ENCODE measurements at places on chromosomes 5 and 9.
A peak's percentile ranks its signal among the peaks of the same experiment; 100 is the strongest.

DNA sequence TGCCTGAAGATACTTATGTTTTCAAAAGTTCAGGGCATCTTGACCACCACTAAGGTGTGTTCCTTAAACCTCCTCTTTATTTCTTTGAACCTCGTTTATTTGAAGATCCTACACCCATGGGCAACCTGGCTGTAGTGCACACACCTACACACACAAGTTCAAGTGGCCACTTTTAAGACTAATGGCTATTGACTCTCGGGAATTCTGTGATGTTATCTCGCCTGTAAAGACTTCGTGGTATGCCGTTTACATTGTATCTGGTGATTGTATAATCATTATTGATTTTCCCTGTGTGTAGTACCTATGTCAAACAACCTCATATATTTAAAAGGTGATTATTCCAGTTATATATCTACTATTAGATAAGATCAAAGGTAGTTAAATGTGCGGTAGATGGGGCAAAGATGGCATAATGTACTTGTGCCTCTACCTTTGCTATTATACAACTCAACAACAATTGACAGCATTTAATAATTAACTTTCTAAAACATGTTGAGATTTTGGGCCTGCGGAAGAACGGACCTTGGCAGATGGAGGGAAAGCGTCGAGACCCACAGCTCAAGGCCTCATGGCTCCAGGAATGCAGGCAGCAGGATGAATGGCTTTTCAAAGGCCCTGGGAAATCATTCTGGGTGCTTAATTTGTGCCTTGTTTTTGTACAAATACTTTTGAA, 51.4 kb upstream of the IRX2 start:
- DNase-seq, result no peak

DNA sequence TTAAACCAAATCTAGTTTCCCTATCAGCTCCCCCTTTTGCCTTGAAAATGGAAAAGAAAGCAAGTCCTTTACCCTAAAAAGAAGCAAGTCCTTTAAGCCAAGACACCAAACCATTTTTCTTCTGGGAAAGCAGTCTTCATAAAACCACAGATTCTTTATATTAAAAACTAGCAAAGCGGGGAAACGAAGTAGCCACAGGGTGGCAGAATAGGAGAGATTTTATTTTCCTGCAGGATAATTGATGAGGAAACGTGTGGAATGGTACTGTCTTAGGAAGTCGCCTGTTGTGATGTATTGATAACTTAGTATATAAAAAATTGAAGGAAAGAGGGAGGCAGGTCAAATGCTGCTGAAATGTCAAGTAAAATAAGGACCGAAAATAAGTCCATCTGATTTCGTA, 41.1 kb downstream of the ZNF883 start:
- DNase-seq, result no peak

DNA sequence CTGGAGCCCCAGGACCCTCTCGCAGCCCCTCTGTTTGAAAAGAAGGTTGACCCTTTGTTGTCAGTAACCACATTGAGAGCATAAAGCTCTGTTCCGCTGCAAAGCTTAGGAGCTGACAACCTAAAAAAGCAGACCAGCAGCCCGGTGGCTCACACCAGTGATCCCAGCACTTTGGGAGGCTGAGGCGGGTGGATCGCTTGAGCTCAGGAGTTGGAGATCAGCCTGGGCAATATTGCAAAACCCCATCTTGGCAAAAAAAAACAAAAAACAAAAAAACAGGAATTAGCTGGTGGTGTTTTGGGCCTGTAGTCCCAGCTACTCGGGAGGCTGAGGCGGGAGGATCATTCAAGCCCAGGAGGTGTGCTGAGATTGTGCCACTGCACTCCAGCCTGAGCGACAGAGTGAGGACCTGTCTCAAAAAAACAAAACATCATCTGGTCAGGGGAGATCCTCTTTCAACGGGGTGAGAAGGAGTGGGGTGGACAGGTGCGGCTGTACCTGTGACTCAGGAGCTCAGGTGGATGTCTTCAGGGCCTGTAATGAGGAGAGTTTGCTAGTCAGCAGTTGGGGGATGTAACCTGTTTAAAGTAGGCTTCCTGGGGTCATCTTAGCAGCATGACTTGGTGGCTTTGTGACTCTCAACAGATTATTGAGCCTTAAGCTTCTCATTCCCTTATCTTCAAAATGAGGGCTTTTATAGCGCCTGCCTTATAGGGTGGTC, 694 bp upstream of the REEP2 start:
- no peak for DNase-seq

GRCh38 chr9:121914017-121914595, 179.0 kb downstream of the TTLL11 start:
- DNase-seq, result no peak

GRCh38 chr9:109568568-109569210, 70.6 kb upstream of the PTPN3 start:
- DNase-seq, result no peak

GRCh38 chr9:38619556-38620447, 594 bp downstream of the ANKRD18A start:
- peak; percentile 10 for DNase-seq

- no peak for DNase-seq
Observed at GRCh38 chr5:178425621-178426068, 164.5 kb downstream of the COL23A1 start.

- DNase-seq, result no peak
Observed at GRCh38 chr9:82488313-82489200, 500.0 kb downstream of the SPATA31D1 start.

- no peak for DNase-seq
Observed at GRCh38 chr9:124760719-124761118, 10.4 kb downstream of the NR6A1 start.

- DNase-seq, result no peak
Observed at GRCh38 chr5:74251141-74252035, 389.1 kb downstream of the ENC1 start.

GRCh38 chr9:98271479-98271878, 16.0 kb upstream of the TBC1D2 start:
- no peak for DNase-seq

DNA sequence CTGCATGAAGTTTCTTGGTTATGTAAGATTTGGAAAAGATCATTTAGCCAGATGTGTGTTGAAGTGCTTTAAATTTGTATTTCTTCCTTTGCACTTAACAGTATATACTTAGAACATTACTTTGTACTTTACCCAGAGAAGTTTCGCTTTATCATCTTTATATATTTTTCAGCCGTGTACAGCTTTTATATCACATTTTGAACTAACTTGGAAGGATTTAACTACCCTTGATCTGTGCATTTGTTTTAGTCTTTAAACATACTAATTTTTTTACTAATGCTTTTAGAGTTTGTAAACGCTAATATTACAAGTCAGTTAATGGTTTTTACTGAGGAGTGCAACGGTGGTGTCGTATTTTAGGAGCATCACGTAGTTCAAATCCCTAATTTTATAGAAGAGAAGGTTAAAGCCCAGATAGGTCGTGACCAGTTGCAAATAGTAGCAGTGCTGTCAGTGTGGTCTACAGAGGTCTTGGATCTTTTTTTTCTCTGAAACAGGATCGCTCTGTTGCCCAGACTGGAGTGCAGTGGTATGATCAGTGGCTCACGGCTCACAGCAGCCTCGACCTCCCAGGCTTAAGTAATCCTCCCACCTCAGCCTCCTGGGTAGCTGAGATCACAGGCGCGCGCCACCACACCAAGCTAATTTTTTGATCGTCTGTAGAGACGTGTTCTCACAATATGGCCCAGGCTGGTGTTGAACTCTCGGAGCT, 2.0 kb downstream of the MATR3 start:
- no peak for DNase-seq

DNA sequence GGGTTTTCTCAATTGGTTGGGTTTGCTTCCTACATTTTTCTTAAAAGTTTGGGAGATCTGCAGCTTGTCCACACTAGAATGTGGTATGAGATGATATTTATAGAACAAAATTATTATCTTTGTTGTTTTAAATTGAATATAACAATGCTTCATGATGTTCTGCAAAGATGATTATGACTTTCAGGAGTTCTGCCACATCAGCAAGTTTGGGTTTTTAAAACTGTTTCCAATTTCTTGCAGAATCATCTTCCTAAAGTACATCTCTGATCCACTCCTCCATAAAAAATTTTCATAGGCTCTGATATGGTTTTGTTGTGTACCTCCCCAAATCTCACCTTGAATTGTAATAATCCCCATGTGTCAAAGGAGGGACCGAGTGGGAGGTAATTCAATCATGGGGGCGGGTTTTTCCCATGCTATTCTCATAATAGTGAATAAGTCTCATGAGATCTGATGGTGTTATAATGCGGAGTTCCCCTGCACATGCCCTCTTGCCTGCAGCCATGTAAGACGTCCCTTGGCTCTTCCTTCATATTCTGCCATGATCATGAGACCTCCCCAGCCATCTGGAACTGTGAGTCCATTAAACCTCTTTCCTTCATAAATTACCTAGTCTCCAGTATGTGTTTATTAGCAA, 119.1 kb upstream of the PTGER4 start:
- DNase-seq, result no peak

DNA sequence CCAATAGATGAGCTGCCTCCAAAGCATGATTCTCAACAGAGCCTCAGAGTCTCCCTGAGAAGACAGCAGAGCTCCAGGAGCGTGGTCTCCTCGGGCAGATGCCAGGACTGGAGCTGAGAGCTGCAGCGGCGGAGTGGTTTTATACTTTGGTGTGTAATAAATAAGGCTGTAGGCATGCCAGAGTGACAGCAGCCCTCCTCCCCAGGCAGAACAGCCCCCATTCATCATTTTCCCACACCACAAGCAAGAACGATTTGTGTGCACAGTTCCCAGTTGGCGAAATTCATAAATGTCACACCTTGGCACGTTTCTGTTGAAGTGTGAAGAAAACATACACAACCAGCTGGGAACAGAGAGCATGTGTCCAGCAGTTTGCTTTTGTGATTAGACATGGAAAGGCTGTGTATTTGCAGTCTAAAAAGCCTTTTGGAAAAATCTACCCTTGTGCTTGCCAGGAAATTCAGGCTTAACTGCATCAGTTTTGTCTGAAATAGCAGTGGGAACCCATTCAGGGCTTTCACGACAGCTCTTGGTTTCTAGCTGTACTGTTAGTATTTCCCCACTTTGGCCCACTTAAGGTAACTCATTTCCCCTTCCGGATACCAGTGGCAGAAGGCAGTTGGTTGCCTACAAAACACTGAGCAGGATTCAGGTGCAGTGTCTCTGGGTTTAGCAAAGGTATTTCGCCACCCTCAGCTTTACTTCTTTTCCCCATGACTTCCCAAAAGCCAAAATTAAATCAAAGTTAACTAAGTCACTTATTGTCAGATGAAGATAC, at the start of gene C1QTNF3:
Gene C1QTNF3 (minus strand): TSS at position 115 of the 778 bp plus-strand sequence. CDS start 88 bp downstream, at position 27.
- no peak for DNase-seq

- no peak for DNase-seq
Observed at GRCh38 chr5:179607160-179607931, 16.1 kb downstream of the HNRNPH1 start.

DNA sequence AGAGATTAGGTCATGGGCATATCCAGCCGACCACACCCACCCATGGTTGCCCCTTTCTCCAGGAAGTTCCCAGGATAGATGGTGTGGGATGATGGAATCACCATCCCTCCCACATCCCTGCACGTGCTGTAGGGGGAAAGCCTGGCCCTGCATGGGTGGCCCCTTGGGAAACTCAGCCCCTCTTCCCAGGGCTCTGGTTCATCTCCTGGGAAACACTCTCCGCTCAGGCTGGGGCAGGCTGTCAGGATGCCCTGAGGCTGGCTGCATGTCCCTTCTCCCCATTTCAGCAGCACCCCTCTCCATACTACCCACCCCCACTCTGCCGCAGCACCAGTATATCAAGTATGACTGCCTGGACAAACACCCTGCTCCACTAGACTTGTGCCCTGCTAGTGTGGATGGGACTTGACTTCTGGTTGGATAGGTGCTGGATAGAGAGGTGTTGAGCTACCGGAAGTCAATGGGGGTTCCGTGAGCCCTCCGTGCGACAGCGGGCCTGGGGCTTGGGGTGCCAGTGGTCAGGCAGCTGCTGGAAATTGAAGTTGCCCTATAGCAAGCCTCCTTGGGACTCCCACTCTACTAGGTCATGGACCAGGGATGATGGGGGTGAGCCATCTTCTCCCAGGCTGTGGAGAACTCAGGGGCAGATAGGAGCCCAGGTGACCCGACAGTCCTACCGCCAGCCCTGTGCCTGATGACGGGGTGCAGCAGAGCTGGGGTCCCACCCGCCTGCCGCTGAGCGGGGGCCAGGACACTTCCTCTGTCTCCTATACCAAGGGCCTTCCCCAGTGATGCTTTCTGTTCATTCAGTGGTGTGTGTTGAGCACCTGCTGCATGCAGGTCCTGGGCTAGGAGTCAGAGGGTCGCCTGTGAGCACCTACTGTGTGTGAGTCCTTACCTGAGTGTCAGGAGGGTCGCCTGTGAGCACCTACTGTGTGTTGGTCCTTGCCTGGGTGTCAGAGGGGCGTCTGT, 69.4 kb upstream of the COL5A1 start:
- no peak for DNase-seq

DNA sequence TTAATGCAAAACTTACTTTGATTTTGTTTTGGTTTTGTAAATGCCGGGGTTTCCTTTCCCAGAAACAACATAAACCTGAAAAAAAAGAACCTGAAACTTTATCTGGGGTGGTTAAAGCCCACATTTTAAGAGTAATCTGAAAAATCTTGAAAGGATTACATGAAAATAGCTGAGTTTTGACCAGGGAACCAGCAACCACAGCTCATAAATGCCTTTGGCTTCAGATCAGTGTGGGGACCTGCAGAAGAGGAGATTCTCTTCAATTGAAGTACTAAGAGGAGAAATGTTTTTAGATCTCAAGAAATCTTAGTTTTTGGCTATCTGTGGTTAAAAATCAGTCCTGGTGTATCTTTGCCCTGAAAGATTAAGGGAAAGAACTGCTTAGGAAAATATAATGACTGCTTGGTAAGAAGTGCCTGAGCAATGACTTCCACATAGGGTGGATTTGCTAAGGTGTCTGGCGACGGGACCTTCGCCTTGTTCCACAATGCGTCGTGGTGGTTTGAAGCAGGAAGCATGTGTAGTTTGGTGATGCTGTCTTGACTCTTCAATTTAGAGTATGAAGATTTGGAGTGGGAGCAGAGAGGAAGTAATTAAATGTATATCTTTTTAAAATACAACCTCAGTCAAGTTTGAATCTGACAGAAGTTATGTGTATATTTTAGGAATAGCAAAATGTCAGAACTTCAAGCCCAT, 186.5 kb downstream of the MAN2A1 start:
- DNase-seq, result no peak

- no peak for DNase-seq
Observed at GRCh38 chr9:97237311-97237786, 70.1 kb upstream of the CCDC180 start.

DNA sequence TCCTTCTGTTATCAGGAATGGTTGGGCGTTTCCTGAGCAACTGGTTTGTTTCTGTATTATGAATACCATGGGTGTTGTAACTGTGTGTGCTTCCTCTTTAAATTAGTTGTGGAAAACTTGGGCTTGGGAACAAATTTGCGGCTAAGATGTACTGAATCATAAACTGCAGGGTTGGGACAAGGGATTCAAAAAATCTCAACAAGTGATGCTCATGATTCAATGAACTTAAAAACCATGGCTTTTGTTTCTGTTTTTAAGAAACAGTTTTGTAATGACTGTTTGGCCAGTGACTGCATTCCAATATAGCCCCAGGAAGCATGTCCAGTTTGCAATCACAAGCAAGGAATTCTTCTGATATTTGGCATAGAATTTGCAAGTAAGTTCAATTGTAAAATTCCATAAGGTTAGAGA, 657.5 kb upstream of the WWC1 start:
- no peak for DNase-seq

GRCh38 chr5:57211039-57211438, 37.2 kb downstream of the GPBP1 start:
- no peak for DNase-seq

GRCh38 chr5:1880377-1881025, 2.2 kb downstream of the IRX4 start:
- DNase-seq, result no peak
